Fibroblast of gingiva (primary cell): ENCODE measurements at places on chromosomes 5 and 9.

DNA sequence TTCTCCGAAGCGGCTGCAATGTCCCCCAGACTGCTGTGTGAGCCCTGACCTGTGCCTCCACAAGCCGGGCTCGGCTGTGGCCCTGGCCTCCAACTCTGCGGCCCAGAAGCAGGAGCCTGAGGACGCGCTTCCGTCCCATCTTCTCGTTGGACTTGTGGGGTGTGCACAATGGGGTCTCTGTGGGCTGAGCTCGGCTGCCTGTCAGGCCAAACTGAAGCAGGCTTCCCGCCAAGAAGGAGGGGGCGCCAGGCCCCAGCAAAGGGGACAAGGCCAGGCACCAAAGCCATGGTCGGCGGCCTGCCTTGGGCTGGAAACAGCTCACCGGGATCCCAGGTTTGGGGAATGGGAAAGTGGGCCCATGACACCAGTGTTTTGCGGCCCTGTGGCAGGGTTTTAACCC, 4.1 kb downstream of the NOTCH1 start:
- DNase-seq = no peak

DNA sequence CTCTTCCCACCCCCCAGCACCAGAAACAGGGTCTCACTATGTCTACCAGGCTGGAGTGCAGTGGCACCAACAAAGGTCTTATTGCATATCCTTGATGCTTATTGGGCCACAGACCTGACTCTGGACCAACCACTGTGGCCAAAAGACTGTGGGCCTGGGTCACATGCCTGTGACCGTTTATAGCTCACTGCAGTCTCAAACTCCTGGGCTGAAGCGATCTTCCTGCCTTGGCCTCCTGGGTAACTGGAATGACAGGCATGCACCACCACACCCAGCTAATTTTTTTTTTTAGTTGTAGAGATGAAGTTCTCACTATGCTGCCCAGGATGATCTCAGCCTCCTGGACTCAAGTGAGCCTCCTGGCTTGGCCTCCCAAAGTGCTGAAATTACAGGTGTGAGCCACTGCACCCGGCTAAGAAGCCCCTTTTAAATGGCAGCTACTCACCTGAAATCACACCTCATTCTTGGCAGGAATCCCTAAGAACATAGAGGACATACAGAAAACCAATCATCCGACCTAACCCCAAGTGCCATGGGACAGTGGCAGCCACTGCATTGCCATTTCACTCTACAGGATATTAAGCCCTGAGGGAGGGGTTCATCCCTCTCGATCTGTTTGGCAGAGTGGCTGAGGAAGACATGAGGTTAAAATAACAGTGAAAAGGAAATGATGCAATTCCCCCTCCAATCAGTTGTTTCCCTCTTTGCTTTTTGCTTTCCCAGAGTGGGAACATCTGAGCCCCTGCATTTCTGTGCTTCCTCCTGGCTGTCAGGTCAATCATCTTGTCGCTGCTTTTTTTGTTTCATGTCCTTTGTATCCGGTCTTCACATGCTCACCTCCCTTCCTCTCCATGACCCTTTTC, 74.6 kb downstream of the LRRC70 start:
- DNase-seq = no peak

DNA sequence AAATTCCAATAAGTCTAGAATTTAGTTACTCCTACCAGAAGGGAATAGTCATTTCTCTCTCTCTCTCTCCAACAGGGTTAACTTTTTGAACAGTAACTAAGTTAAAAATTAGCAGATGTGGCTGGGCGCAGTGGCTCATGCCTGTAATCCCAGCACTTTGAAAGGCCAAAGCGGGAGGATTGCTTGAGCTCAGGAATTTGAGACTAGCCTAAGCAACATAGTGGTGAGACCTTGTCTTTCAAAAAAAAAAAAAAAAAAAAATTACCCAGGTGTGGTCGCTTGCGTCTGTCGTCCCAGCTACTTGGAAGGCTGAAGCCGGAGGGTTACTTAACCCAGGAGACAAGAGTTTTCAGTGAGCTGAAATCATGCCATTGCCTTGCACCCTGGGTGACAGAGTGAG, 639.7 kb downstream of the PTPRD start:
- no peak for DNase-seq

DNA sequence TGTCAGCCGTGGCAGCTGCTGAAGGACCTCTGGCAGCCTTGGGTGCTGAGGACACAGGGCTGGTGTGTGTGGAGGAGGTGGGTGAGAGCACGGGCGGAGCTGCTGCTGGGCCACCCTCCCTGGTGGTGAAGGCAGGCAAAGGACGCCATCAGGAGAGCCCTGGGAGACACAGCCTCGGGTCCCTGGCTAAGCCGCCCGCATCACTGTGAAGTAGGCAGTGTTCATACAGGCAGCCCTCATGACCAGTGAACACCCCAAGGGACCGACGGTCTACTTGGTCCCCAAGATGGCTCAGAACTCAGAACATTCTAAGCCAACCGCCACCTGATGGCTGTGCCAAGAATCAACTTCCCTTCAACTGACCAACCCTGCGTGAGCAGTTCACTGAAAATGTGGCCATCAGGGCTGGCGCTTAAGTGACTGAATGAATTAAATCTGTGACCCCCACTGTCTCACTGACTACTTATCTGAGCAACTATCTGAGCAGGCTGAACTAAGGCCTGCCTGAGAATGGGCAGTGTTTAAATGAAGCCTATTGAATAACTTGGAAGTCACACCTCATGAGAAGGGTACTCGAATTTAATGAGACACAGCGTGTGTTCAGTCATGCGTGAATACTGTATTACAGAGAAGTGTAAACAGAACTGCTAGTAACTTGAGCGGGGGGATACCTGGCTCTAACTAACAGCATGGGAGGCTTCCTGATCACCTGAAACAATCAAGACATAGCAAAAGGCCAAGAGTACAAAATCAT, 54.7 kb upstream of the SIMC1 start:
- DNase-seq = no peak

- DNase-seq = no peak
Observed at GRCh38 chr9:131263701-131264100, 12.6 kb downstream of the FAM78A start.

GRCh38 chr9:120453792-120454191, 126.2 kb downstream of the CDK5RAP2 start:
- no peak for DNase-seq

GRCh38 chr9:5008202-5008601, 23.1 kb downstream of the JAK2 start:
- DNase-seq = no peak

- DNase-seq = no peak
Observed at GRCh38 chr5:3342271-3343100, 253.1 kb upstream of the IRX1 start.

DNA sequence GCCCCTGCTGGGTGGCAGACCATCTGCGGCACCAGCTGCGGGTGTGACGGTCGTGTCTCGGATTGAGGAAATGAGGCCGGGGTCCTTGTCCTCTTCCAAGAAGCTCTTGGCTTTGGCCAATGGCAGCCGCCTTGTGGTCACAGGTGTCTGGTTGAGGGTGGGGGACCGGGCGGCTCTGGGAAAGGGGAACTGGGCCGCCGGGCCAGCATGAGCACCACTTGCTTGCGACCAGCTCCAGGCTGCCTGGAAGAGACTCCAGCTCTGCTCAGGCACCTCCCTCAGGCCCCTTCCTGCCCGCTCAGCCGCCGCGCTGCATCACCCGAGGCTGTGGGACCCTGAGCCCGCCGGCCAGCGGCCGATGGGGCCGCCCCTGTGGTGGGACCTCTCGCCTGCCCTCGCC, 59.7 kb downstream of the RXRA start:
- no peak for DNase-seq

- DNase-seq = no peak
Observed at GRCh38 chr9:9855177-9856078, 757.4 kb downstream of the PTPRD start.

GRCh38 chr9:101758304-101758930, 20.0 kb upstream of the GRIN3A start:
- DNase-seq = peak; percentile 27

DNA sequence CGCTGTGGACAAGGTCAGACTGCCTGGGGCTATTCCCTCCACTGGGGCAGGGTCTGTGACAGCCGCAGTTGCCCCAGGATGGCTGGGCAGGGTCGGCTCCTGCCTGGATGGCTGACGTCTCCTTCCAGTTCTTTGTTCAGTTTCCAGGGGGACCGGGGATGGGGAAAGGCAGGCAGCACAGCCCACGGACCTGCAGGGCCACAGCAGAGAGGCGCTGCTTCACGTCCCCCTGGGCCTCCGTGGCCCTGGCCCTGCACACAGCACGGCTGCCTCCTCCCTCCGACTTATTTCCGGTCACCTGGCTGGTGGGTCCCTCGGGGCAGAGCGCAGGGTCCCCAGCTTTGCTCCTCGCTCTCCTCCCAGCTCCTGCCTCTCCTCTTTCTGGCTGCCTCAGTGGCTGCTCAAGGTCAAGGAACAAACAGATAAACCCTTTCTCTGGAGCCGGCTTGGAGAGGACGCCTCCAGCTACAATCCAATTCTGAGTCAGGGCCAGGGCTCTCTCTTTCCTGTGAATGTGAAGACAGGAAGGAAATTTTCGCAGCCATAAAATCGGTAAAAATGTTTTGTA, 169.7 kb downstream of the C9orf50 start:
- DNase-seq = no peak

- DNase-seq = no peak
Observed at GRCh38 chr5:58201922-58202648, 257.8 kb downstream of the PLK2 start.

DNA sequence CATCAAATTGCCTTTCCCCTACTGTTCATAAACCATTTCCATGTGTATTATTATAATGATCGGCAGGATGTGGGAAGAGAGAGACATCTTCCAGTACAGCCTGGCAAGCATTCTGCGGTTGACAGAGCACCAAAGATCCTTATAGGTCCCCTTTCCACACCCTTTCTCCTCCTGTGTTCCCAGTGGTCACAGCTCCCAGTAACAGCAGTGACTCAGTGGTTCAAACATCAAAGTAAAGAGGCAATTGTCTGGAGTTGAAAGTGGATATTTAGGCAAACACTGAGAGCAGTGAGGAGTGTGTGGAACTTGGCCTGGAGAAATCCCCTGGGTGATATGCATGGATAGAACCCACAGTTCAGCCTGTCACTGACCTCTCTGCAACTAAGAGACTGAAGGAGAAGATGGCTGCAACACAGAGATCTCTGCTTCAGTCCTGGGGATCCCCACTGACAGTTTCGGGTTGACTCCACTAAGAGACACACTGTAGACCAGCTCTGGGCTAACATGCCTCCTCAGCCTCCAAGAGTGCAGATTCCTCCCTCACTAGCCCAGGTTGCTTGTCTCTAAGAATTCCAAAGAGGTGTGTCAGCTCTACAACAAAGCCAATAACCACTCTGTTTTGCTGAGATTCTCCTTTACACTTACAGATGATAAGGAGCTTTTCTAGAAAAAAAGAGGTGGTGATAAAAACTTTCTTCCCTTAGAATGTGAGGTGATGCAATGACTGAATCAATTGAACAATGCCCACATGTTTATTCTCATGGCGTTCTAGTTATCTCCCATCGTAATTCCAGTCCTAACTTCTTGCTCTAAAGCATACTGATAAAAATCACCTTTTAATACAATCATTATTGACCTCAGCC, 94.4 kb upstream of the IL6ST start:
- peak; percentile 89 for DNase-seq
